ENCODE measurements at places on chromosomes 4 and X. TPM values are rescaled to one million over a fixed set of nuclear protein-coding genes. Genes with fewer than 3 reads are reported as not detected.

- no peak for DNase-seq
Measured at GRCh38 chr4:26858947-26859401, 1.7 kb upstream of the STIM2 start.

- peak; percentile 70 for DNase-seq
Measured at GRCh38 chrX:74382613-74383012, 38.7 kb upstream of the SLC16A2 start.

DNA sequence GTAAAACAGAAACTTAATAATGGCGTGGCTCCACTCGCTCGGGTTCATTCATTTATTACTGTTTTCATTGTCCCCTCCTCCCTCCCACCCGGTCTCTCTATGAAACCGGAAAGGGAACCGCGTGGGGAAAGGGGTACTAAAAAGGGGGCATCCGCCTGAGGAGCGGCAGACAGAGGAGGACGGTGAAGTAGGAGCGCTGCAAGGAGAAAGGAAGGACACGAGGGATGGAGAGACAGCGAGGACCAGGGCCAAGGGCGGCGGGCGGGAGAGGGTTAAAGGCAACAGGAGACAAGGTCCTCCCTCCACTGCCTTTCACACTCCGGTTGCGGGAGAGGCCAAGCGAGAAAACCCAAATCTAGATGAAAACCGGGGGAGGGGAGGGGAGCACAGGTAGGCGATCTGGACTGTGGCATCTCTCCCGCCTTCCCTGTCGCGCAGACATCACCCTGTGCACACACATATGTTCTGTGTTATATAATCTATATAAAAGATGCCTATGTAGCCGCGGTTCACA lies 829 bp downstream of the ELOVL6 start:
- DNase-seq, result peak; percentile 56

EFHC2 gene
- total RNA-seq, result not detected

DNA sequence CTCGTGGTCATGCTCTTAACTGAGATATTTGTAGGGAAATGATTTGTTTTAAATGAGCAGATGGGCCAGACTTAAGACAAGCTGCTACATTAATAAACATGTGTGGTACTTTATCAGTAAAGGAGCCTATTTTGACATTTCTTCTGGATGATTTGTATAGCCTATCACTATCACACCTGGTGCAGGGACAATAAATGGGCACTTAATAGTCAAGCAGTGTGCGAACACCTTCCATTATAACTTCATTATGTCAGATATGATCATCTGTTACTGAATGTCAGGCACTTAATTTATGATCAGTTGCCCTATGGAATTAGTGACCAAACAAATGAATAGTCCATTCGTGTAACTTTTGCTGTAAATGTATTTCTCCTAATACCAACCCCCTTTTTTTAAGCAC lies 628.8 kb downstream of the ADGRL3 start:
- DNase-seq, result no peak

PRR32 gene
- total RNA-seq, result not detected
